ENCODE measurements at places on chromosomes 16 and 17.

DNA sequence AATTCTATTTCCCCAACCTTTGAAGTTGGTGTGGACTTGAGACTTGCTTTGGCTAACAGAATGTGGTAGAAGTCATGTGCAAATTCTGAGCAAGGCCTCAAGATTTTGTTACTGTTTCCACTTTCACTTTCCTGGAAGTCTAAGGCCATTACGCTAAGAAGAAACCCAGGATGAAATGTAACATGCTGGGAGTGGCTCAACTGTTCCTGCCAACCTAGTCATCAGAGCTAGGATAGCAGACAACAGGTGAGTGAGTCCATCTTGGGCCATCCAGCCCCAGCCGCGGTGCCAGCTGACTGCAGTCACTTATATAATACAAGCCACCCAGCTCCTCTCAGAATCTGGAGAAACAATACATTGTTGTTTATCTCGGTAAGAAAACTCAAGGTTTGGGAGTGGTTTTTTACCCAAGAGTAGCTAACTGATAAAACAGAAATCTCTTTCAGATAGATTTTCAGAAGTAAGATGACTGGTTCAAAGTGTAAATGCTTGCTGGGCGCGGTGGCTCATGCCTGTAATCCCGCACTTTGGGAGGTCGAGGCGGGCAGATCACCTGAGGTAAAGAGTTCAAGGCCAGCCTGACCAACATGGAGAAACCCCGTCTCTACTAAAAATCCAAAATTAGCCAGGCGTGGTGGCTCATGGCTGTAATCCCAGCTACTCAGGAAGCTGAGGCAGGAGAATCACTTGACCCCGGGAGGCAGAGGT is 10.7 kb upstream of the STX4 start:
- DNase-seq, result no peak

DNA sequence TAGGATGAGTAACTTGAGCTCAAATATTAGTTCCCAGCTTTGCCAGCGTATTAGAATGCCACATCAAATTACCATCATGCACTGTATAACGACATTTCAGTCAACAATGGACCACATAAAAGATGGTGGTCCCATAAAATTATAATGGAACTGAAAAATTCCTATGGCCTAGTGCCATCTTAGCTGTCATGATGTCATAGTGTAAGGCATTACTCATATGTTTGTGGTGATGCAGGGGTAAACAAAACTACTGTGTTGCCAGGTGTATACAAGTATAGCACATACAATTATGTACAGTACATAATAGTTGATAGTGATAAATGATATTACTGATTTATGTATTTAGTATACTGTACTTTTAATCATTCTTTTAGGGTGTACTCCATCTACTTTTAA is 54.4 kb upstream of the NETO2 start:
- no peak for DNase-seq

DNA sequence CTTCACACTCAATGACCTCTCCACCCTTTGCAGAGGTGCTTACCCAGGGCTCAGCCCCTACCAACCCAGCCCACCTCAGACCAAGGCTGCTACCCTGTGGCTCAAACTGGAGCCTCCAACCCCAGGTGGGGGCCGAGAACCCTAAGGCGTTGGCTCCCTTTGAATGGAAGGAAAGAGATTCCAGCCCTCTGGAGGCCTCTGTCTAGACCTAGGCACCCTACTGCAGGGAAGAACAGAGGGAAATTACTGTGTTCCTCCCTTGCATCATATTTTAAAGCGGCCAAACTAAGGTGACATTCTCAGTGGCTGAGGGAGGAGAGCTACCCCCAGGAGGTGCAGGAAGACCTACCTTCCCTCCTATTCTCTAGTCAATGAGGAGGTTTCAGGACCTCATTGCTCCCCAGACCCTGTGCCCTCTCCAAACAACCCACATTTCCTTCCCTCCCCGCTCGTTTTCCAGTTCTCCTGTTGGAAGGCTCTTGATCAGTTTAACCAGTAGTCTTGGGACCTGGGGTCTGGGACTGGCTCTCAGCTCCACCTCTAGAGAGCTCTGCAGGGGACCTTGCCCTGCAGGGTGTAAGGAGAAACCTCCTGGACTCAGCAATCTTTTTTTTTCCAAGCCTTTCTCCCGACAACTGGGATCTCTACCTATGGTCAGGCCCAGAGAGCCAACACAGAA is 5.5 kb upstream of the HOXB8 start:
- no peak for DNase-seq

DNA sequence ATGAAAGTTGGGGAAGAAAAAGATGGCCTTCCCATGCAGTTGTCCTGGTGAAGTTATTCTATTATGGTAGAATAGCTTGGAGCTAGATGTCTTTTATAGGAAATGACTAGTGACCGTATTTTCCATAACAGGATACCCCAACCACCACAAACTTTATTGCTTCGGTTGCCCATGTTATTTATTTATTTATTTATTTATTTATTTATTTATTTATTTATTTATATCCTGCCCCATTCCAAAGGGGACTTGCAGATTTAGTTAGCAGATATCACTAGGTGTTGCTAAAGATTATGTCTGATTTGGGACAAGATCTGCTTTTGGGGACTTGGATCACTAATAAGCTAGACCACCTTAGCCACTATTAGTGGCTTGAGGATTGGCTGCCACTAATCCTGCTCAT is 68.3 kb downstream of the ARHGAP44 start:
- no peak for DNase-seq

DNA sequence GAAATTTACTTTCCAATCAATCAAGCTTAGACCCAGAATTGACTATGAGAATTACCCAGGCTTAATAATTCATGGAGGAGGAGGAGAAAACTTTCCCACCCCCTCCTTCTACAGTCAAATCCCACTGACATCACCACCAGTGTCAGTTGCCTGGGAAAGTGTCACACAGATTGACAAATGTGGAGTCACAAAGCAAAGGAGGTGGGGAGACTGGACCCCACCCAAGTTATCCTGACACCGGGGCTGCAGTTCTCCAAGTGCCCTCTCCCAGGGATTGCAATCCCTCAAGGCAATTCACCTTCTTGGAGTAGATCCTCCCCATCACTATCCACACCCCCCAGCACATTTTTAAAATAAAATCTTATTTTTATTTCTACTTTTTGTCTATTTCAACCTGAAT is 100.2 kb upstream of the CDH11 start:
- no peak for DNase-seq

GRCh38 chr16:65153365-65154105 is 31.7 kb upstream of the CDH11 start:
- no peak for DNase-seq

GRCh38 chr16:58332997-58333700 is 38.3 kb upstream of the PRSS54 start:
- DNase-seq, result no peak
